ENCODE measurements at places on chromosomes 12 and 14.

DNA sequence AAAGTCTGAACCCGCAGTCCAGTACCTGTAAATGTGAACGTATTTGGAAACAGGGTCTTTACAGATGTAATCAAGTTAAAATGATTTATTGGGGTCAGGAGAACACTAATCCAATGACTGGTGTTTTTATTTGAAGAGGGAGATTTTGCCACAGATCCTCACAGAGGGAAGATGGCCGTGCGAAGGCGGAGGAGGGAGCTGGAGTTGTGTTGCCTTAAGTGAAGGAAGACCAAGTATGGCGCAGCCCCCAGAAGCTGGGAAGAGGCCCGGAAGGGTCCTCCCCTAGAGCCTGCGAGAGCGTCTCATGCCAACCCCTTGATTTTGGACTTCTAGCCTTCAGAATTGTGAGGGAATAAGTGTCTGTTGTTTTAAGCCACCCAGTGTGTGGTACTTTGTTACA, 102.8 kb upstream of the NUDT4 start:
- DNase-seq = no peak

DNA sequence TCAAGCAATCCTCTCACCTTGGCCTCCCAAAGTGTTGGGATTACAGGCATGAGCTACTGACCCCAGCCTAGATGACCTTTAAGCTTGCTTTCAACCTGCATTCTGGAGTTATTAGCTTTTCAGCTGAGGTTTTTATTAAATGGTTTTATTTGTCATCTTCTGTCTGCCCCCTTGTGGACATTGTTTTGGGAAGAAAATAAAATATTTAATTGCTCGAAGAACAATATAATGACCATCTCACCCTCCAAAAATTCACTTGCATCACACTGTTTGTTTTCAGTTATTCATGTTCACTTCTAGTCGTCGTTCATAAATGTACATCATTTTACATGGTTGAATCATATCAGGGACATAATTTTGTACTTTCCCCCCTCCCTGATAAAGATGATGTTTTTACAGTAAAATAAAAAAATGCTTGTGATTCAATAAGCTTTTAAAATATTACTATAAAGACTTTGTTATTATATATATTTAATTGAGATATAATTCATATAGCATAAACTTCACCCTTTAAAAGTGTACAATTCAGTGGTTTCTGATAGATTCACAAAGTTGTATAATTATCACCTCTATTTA, 10.1 kb upstream of the SPATS2 start:
- DNase-seq = no peak

DNA sequence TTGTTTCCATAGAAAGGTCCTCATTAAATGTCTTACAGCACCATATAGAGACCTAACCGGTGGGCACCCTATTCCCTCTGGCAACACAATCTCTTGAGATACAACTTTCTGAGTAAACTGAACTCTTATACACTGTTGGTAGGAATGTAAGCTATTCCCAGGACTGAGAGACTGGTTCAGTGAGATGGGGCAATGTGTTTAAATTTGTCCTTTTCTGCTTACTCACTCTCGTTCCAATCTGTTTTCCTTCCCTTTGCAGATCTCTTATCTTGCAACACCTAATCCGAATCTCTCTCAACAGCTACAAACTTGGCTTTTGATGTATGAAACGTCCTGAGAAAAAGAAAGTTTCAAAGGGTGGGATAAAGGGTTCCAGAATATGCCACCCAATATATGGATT, 26.1 kb upstream of the ETV6 start:
- no peak for DNase-seq

DNA sequence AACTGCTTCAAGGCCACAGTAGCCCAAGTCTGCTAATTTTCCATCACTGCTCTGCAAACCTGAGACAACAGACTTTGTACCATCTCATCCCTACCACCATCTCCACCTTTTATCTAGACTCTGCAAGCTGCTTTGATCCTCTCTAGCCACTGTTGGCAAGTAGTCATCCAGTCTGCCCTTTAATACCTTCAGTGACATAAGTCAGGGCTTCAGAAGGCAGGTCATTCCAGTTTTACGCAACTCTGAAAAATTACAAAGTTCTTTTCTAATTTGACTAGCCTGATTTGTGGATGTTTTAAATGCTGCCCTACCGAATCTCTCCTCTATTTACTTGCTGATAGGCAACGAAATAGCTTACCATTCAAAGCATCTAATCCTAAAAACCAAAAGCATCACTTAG, 2.8 kb downstream of the FERMT2 start:
- DNase-seq = no peak

DNA sequence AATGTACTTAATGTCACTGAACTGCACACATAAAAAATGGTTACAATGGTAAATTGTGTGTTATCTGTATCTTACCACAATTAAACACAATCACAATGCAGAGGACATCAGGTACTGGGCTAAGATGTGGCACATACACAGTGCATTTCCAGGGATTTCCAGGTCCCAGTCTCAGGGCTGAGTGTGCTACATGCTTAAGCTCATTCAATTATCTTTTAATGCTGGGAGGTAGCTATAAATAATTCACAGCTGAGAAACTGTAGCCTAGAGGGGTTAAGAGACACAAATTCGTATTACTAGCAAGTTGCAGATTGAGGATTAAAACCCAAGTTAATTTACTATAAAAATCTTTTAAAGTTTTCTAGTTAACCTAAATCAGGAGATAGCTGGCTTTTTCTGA, 67.1 kb downstream of the CRACR2A start:
- no peak for DNase-seq

- no peak for DNase-seq
These were observed 227.0 kb downstream of the PPM1H start for GRCh38 chr12:62707939-62708338.

DNA sequence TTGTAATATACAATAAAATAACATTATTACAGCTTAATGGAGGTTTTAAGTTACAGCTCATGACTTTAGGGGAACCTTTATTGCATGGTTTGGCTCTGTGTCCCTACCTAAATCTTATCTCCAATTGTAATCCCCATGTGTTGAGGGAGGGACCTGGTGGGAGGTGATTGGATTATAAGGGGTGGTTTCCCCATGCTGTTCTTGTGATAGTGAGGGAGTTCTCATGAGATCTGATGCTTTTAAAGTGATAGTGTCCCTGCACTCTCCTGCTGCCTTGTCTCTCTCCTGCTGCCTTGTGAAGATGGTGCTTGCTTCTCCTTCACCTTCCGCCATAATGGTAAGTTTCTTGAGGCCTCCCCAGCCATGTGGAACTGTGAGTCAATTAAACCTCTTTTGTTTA, 132.1 kb upstream of the SYT1 start:
- no peak for DNase-seq

DNA sequence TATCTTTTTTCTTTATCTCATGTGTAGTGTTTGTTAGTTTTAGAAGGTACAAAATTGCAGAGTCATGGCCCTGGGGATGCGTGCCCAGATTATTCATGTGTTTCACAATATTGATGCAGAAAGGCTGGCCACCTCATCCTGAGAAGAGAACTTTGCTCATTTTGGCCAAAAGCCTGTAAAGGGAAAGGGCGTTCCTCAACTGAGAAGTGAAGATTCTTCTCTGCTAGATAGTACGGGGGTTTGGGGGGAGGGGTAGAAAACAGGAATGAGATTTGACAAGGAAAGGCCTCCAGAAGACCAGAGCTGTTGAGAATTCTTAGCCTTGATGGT, 1.7 kb downstream of the MGST1 start:
- DNase-seq = peak; percentile 86

DNA sequence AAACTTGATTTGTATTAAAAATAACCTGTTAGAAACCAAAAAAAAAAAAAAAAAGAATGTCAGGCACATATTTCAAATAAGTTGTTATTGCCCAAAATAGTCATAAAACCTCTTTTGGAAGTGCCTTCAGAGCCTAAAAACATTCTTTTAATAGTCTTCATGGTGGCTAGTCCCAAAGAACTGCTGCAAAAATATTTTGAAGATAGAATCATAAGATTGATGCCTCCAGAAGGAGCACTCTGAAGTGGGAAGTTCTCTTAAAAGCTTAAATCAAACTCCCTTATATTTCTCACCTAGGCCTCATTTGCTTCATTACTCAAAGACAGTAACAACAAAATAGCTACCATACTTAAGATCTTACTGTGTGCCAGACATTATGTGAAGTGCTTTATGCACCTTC, 27.2 kb upstream of the NT5DC3 start:
- DNase-seq = no peak
